Neural progenitor cell (in vitro differentiated cells): ENCODE measurements at places on chromosomes 5 and 9.

GRCh38 chr9:133564451-133565116, 30.1 kb downstream of the ADAMTSL2 start:
- no peak for DNase-seq

- DNase-seq, result no peak
These were observed at the start of gene ZNF454 for GRCh38 chr5:178940569-178941360. TSS of gene ZNF454 (plus strand) at chr5:178941198. CDS start at chr5:178942792, 1,594 bp downstream.

GRCh38 chr5:163951069-163951468, 445.6 kb downstream of the MAT2B start:
- no peak for DNase-seq

GRCh38 chr9:68964102-68964541, 49.8 kb downstream of the PRKACG start:
- no peak for DNase-seq

- no peak for DNase-seq
These were observed 2.8 kb downstream of the MAMDC2 start for GRCh38 chr9:70046274-70047070.

GRCh38 chr9:117010061-117010460, 323.0 kb downstream of the TRIM32 start:
- DNase-seq, result no peak

- DNase-seq, result no peak
These were observed 42.3 kb upstream of the LPCAT1 start for GRCh38 chr5:1565737-1566734.

DNA sequence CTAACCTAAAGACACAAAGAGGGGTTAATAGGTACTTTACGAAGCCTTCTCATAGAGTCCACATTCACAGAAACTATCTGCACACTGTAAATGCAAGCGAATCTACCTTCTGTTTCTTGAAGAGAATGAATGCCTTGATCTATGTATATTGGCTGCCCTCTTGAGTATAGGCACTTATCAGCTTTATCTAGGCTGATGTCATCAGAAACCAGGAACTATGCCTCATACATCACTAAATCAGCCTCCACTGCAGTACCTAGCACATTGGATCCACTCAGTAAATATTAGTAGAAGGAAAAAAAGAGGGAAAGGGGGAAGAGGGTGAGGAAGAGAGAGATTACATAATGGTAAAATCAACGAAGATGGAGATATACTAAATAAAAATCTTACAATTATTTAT, 477.1 kb downstream of the CAAP1 start:
- DNase-seq, result no peak

DNA sequence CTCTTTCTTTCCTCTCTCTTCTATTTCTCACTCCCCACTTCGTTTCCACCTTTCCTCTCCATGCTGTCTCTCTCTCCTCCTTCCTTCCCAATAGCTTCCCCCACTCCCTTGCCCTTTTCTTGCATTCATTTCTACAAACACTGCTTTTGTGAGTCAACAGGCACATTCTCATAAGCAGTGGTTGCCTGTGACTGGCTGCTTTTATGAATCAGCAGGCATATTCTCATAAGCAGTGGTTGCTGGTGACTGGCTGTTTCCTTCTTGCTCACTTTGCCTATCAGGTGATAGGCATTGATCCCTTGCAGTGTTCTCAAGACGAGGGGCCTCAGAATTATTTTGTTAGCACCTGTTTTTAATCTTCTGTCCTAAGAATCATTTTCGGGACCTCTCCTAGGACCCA, 116.1 kb upstream of the ACTBL2 start:
- no peak for DNase-seq

DNA sequence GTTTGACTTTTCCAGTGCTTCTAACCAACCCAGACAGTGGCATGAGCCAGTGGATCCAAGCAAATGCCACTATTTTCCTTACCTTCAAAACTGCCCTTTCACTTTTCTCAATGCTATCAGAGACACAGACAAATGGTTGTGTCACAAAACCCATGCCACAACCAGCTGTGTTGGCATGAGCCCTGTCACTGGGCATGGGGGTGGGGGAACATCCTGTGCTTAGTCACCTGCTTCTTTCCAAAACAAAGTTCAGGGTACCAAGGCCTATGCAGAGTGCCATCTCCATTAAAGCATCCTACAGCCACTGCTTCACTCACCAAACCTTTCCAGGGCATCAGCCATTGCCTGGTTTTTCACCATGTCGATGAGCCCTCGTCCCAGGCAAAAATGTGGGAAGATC, 30.1 kb downstream of the NIPSNAP3B start:
- no peak for DNase-seq

- peak; percentile 92 for DNase-seq
These were observed at the start of gene SQSTM1 for GRCh38 chr5:179820483-179821297. TSS of gene SQSTM1 (plus strand) at chr5:179820905. CDS start at chr5:179820937, 32 bp downstream.

DNA sequence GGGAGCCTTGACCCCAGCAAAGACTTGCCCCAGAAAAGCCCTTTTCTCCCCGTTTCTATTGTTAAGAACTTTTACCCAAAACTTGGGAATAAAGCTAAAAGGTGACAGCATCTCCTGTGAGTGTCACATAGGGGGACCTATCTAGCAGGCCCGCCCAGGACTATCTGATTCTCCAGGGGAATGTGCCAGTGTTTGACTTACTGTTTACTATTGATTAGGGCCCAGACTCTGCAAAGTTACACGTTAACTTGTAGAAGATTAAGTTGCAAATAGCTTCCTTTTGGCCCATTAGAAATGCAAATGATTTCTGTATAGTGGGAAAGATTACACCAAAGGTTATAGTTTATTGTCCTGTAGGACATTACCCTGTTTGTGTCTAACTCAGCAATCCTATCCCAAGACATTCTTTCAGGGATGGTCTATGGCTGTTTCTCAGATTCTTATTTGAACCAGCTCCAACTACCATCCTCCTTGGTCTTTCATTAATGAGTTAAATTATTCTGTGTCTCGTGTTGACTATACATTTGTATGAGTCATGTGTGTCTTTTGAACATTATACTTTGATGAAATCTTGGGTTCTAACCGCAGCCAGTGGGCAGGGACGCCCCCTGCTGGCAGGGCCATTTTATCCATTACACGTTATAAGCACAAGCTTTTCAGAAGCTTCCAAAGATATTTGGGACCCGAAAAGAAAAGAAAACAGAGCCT, 60.7 kb downstream of the HRH2 start:
- DNase-seq, result peak; percentile 57

DNA sequence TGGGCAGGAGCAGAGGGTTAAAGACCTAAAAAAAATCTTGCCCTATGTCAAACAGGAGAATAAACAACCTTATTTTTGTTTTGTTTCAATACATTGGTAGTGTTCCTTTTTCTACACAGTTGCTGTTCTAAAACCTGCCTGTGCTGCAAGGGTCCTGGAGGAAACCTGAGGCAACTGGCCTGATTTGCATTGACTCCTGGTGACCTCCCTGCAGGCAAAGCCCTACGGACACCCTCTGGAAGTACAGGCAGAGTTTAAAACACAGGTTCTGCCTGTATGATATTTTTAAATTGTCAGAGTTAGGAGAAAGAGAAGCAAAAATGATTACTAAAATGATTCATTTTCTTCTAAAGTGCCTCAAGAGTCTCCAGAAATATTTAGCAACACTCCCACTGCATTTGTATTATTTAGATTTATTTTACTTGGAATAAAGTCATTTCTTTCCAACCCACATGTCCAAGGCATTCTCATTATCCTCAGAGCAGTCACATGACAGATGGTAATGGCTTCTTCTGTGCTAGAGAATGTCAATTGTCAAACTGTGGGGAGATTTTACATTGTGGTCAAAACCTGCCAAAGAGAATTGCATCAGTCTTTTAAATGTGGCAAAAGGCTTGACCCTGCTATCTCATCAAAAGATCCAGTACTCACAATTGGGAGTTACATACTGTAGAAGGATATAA, 559.6 kb downstream of the CETN3 start:
- peak; percentile 29 for DNase-seq

- DNase-seq, result no peak
These were observed 161.8 kb downstream of the AUH start for GRCh38 chr9:91199739-91200497.

DNA sequence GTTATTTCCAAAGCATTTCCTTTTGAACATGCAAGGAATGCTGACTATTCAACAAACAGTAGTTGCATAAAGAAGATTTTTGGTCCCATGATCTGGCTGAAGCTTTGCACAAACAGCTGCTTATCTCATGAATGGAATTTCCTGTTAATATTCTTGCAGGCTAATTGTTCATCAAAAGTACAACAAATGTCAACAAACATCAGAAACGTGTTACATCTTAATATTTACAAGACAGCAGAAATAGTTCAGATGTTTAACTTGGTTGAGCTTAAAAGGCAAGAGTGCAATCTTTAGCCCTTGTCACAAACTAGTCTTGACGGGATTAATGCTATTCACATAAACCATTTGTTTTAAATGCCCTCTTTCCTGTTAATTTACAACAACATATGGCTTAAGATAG, 47.9 kb upstream of the BASP1 start:
- no peak for DNase-seq

DNA sequence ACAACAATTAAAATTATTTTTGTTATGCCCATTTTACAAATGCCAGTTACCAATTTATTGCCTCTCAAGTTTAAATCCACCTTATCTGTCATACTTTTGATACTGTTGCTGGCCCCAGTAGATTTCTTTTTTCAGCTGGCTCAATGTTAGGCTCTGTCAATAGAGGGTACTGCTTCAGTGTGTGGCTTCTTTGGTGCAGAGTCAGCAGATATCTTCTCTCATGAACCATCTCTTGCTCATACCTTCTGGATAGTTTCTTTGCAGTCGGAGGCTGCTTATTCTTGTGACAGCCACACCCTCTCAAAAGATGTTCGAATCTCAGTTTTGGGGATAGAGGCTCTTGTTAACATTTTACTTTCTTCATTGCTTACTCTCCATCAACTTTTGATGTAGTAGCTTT, 849.9 kb upstream of the SEMA6A start:
- DNase-seq, result no peak

DNA sequence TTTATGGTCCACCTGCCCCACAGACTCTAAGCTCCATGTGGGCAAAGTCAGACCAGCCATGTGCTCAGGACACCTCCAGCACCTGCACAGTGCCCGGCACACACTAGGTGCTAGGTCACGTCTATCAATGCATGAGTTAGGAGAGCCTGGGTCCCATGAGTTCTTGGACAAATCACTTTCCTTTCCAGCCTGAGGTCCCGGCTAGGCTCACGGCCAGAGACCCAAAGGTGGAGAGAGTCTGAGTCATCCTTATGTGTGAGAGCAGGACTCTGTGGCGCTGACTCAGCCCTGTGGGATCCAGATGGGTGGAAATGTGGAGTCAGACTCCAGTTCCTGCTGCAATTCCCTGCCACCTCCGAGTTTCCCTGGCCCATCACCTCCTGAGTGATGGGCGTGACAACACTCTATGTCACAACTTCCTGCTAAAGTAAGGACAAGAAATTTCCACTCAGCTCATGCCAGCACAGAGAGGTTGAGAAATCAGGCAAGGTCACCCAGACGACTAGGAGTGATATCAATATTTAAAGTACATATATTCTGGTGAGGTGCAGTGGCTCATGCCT, 2.5 kb upstream of the ST6GALNAC4 start:
- no peak for DNase-seq

- DNase-seq, result no peak
These were observed 89.7 kb upstream of the PRLR start for GRCh38 chr5:35320029-35320428.

GRCh38 chr5:146447734-146448380, 724 bp downstream of the TCERG1 start:
- no peak for DNase-seq

GRCh38 chr5:127844581-127845021, 141.4 kb downstream of the CCDC192 start:
- peak; percentile 52 for DNase-seq

DNA sequence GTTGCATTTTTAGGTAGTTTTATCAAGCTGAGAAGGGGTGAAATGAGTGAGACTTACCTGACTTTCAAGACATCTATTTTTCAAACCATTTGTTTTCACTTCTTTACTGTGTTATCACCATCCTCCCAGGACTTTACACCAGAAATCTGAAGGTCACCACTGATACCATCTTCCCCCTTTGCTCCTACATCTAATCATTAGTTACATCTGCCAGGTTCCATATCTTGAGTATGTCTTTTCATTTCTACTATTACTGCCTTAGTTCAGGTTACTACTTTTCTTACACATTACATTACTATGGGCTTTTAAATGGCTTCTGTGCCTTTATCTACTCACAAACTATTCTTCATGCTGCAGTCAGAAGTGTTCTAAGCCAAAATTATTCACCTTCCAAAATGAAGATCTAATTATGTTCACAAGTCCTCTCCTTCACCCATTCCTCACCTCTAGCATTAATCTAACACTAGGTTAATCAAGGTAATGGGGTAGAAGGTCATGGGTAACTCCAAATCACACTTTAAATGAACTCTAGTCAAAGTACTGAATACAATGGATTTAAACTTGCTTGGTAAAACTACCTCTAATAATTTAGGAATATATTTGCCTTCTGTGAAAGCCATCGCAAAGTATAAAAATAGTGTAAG, 2.1 kb upstream of the HSDL2 start:
- DNase-seq, result no peak

DNA sequence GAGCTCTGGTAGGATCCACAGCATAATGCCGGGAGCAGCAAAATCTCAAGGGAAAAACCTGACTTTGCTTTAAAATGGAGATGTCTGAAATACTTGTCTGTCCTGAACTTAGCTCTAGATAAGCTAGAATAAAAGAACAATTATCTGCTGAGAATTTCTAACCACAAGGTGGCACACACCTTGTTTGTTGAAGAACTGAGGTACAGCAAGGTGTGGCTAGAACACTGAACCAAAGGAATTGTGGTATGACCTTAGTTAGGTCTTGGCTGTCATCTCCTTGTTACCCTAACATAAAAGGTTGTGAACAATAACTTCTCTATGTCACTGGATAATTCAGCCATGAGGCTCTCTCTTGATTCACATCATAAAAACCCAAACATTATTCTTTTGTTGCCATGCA, 72.3 kb upstream of the ANXA1 start:
- no peak for DNase-seq

DNA sequence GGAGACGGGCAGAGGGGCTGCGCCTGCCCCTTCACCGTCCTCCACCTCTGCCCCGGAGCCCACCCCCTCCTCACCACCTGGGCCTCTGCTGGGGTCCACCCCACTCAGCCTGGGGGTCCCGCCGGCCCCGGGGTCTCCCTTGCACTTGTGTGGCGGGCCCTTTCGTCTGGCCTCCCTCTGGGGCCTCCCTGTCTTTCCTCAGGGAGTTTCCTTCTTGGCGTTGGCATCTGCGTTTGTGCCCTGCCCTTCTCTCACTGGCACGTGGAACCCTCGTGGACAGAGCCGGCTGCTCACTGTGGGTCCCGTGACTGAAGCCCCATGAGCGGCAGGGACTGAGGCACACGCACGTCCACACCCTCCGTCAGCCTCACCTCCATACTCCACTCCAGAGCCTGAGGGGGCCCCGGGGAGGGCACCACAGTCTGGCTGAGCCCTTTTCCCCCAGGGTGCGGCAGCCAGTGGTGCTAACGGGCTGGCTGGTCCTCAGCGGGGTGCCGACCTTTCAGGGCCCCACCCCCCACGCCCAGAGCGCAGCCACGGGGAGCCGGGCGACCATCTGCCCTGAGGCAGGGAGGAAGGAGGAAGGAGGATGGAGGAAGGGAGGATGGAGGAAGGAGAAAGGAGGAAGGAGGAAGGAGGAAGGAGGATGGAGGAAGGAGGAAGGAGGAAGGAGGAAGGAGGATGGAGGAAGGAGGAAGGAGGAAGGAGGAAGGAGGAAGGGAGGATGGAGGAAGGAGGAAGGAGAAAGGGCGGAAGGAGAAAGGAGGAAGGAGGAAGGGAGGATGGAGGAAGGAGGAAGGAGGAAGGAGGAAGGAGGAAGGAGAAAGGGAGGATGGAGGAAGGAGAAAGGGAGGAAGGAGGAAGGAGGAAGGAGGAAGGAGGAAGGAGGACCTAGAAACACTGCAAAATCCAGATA, 53.0 kb upstream of the NRARP start:
- no peak for DNase-seq

- no peak for DNase-seq
These were observed 56.7 kb upstream of the MAMDC2 start for GRCh38 chr9:69986970-69987369.

- DNase-seq, result no peak
These were observed 582.0 kb upstream of the TUSC1 start for GRCh38 chr9:26260238-26260637.
